ENCODE measurements at places on chromosomes 4 and X. TPM values are rescaled to one million over a fixed set of nuclear protein-coding genes. Genes with fewer than 3 reads are reported as not detected.

- no peak for DNase-seq
Observed at GRCh38 chrX:3271183-3271833, 75.1 kb downstream of the MXRA5 start.

DNA sequence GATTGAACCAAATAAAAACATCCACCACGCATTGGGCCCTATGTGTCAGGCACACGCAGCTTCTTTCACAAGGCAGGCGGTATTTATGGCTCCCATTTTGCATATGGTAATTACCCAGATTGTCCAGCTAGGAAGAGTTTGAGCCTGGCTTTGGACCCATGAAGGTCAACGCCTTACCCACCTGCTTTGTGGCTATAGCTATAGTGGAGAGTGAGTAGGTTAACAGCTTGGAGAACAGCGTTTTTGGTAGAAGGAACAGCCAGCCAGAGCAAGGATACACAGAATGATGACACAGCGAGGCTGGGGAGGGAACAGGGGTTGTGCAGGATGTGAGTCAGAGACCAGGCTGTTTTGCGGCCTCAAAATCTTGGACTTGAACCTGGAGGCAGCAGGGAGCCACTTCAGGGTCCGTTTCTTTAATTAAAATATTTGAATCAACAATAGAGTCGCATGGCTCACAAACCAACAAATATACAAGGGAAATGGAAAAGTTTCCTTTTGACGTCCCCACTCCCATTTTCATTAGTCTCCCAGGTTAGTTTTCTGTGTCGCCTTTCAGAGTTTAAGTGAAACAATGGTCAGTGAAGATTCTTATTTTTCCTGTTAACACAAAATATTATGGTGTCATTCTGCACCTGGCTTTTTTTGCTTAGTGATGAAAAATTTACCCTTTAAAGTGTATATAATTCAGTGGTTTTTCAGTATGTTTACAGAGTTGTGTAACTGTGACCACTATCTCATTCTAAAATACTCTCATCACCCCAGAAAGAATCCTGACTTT lies 118.2 kb upstream of the STX18 start:
- peak; percentile 36 for DNase-seq

DNA sequence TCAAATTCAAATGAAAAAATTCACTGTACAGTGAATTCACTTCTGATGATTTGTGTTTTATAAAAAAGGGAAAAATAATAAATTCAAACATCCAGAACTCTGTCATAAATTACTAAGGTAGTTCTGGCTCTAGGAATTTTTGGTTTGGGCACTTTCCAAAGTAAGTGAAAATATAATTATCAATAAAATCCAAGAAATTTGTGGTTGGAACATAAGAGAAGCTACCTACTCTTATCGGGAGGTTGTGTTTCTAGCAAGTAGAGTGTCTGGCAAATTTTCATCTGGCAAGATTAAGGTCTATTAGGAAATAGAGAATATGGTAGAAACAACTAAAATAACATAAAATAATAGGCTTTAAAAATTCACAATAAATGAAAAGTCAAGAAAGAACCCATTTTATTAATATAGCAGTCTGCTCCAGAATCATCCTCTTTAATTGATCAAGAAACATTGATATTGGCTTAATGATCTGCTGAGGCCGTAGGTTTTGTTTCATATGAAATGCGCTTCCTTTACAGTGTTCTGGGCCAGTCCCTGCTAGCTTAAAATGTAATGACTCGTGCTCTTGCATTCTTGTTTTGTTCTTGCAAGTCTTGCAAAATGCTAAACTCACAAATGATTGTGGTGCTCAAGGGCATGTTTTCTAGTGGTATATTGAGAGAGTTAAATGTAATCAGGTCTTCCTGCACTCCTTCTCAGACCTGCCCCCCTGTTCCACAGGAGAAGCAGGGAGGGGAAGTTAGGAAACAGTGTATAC lies 331.4 kb downstream of the RAPGEF2 start:
- no peak for DNase-seq

DNA sequence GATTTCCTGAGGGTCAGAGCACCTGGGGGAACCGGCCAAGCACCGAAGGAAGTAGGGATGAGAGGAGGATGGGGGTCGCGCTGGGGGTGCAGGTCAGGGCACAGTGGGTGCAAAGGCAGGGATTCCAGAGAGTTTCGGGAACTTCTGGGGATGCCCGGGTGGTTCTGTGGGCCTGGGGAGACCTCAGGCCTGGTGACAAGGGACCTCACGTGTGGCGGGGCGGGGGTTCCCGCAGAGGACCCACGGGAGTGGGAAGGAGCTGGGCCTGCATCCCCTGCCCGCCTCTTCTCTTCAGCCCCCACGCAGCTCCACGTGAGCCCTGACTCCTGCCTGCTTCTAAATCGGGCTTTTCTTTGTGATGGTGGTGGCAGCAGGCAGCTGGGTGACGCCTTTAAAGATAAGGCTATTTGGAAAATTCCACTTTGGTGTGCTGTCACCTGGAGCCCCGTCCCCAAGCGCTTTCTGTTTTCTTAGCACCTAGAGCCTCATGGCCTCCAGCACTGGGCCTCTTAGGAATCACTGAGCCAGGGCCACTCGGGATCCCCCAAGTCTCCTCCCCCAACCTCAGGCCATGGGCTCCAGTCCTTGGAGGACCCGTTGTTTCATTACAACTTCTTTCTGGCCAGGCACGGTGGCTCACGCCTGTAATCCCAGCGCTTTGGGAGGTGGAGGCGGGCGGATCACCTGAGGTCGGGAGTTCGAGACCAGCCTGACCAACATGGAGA lies 7.1 kb upstream of the TBC1D14 start:
- no peak for DNase-seq

Gene ASB11
- not detected for total RNA-seq

DNA sequence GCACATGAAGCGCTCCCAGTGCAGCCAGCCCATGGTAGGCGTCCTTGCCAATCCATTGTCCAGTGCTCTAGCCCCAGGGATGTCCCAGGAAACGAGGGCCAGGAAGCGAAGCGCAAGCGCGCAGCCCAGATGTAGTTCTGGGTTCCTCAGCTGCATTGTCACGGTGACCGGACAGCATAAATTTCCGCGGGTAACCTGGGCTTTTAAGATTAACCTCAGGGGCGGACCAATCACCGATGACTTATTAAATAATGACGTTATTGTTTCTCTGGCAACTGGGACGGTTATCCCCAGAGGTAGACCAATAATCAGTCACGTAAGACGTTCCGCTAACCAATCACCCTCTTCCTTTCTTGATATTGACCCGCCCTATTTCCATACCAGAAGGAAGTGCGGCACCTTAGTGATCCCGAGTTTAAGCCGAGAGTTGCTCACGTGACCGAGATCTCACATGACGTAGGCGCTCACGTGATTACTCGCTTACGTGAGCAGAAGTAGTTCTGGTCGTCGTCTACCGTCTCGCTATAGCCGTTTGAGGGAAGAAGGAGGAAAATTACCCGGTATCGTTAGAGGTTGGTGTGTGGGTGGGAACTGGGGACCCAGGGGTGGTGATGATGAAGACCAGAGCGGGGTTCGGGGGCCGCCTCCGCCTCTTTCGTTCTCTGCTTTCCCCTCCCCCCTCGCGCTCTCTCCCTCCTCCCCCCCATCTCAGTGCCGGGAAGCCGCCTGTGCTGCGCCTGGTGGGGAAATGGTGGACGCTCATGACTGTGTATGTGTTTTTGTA lies at the start of the genes GLA and HNRNPH2:
TSS of gene GLA (minus strand) at position 178 of the 784 bp plus-strand sequence. CDS start at position 156, 22 bp downstream.
TSS of gene HNRNPH2 (plus strand) at position 475 of the 784 bp plus-strand sequence. CDS start 3,767 bp downstream, outside the sequence.
- peak; percentile 88 for DNase-seq

GRCh38 chr4:189838821-189839497 lies 101.7 kb upstream of the FRG1 start:
- DNase-seq, result no peak

Gene ARMCX1
- total RNA-seq, result 40.0 TPM

- DNase-seq, result no peak
Observed at GRCh38 chr4:47838445-47838844, 578 bp upstream of the CORIN start.

DNA sequence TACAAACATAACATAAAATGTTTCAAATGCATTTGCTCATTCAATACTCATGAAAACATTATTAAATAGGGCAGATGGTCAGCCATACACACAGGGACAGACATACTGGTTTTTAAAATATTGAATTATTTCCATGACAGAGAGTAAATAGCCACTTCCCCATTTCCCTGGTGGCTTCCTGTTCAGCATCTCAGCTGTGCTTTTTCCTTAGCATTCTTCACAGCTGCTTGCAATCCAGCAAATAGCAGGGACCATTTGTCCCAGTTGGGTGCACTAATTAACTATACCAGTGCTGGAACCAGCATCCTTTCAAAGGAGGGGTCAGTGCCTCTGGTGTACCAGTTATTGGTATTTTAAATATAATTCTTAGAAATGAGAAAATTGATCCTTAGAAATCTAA lies 964.7 kb downstream of the RAB28 start:
- DNase-seq, result no peak

DNA sequence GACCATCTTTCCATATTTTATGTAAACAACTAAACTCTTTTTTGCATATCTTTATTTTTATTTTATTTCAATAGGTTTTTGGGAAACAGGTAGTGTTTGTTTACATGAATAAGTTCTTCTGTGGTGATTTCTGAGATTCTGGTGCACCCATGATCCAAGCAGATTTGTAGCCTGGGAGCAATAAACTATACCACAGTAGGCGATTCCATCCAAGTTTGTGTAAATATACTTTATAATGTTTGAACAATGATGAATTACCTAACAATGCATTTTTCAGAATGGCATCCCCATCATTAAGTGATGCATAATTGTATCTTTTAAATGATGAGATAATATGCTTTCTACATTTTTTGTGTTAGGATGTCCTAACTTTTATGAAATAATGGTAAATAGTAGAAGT lies 39.2 kb upstream of the CYSLTR1 start:
- no peak for DNase-seq

Gene TCEAL5
- total RNA-seq, result 6.5 TPM

- DNase-seq, result no peak
Observed at GRCh38 chr4:4308800-4309441, 18.9 kb downstream of the ZBTB49 start.

Gene STOX2
- 19.4 TPM for total RNA-seq

Gene RNF150
- total RNA-seq, result 58.2 TPM

Gene RAB39B
- total RNA-seq, result not detected

GRCh38 chr4:169147191-169147590 lies 123.6 kb downstream of the SH3RF1 start:
- no peak for DNase-seq

DNA sequence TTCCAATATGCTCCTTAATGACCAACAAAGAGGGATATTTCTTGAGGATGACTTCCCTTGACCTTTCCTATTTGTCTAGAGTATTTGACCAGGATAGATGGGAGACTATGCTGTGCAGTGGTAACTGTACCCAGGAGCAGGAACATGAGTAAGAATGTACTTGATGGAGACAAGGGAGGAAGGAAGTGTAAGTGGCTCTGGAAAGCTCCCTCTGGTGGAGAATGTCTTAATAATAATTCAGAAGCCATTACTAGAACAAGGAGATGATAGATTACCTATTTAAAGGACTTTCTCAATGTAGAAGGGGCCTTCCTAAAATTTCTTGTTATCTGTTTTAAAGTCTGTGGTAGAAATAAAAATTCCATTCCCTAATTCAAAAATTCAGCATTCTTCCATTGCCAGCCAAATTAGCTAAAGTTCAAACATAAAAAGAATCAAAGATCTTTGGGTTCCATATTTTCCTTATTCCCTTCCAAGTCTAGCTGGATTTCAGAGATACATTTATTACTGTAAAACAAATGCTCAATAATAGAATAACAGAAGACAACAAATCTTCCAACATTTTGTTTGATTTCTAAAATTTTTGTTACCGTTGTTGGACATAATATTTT lies 83.8 kb downstream of the GRID2 start:
- no peak for DNase-seq

DNA sequence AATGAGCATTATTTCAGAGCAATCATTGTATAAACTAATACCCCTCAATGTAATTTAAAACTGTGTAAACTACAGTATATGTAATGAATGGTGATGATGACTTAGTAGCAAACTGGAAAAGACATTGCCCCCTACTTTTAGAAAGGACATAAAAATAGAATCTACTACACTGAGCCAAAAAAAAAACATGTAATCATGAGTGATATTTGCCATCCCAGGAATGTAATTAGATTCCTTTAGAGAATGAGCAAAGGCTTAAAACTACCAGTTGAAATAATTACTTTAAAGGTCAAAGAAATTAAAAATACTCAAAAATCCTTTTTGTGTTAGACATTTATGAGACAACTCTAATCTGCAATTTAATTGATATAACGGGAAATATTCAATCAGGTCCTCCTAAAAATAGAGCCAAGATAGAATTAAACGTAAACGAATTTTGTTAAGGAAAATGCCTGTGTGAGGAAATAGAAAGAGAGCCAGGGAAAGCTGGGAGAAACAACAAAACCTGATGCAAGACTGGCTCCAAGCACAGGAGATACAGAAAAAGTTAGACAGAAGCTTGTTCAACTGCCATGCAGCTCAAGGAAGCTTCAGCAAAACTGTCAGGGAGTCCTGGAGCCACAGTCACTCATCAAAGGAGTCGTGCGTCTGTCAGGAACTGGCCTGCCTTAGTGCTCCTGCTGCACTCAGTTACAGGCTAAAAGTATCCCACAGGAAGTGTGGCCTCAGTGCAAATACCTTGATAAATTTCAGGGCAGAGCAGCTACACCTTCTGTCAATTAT lies 655.7 kb upstream of the INTU start:
- no peak for DNase-seq
